ENCODE measurements at places on chromosomes 3 and 15.

DNA sequence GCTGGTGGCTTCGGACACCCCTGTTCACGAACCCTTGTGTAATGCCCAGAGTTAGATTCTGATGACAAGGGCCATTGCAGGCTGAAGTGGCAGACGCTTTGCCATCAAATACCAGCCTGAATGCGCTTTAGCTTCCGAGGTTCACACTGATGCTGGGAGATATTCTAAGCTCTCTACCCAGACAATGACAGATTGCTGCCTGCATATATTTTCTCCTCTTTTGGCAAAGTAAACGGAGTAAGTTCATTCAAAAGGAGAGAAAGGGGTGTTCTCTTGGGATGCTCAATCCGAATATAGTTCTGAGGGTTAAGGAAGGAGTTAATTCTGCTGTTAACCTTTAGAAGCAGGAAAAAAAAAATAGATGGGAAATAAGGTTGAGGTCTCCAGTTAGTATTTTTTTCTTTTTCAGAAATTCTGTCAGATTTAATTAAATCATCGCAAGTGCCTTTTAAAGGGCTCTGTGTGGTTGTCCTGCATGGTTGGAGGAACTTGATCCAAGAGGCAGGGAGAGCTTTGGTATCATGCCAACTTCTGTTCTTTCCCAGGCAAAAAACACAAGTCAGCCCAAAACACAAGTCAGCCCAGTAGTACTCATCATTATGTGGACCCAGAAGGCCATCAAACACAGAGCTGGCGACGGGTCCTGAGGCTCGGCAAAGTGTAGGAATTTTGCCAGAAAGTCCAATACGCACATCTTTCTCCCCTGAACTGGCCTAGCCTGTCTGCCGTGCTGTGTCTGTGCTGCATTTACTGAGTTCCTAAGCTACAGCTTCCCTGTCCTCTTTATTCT, 70.9 kb upstream of the ST8SIA2 start:
- no peak for DNase-seq

DNA sequence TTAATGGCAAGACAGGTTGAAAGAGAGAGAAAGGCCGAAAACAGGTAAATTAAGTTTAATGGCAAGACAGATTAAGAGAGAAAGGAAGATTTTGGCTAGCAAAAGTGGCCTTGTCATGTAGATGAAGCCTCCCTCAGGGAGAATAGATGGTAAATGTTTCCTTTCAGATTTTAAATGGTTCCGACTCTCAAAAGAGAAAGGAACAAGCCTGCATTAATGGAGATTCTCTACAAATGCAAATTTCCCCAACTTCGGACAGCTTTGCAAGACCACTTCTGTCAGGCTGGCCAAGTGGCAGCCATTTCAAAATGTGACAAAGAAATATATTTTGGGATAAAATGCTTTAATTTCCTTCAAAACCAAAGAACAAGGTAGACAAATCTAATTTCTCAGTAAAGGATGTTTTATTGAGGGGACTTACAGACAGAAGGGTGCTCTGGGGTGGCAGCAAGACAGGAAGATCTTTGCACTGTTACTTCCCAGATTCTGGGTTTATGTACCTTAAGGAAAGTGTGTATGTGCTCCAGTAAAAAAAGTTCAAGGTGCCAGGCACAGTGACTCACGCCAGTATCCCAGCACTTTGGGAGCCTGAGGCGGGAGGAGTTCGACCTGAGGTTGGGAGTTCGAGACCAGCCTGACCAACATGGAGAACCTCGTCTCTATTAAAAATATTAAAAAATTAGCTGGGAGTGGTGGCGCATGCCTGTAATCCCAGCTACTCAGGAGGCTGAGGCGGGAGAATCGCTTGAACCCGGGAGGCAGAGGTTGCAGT, 626.3 kb upstream of the NAALADL2 start:
- no peak for DNase-seq

- DNase-seq: no peak
These were observed 240.7 kb upstream of the DNAJC19 start for GRCh38 chr3:181230258-181230657.

GRCh38 chr3:15665510-15666150, 64.1 kb downstream of the BTD start:
- no peak for DNase-seq

DNA sequence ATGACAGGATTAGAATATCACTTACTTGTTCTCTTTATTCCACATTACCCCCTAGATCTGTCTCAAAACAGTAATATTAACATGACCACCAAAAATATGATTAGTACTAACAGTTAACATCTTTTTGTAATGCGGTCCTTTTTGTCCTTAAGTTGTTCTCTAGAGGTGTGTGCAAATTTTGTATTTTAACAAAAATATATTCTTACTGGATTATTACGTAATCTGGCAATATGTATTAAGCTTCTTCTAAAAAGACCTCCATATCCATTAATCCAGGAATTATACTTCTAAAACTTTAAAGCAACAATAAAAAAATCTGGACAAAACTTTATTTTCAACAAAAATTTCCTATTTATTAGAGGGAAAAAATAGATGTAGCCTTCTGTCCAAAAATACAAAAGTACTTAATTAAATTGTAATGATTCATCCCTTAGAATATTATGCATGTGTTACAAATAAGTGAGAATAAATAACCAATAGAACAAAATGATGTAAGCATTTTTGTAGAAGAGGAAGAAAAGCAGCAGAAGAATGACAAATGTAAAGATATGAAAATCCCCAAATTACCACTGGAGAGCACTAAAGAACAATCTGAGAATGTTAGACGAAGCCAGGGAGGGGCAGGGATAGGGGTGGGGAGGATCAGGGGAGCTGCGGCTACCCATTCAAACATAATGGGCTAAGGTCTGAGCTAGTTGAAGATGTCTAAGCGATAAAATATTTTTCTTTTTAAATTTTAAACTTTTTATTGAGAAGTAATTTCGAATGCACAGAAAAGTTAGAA, 945.6 kb downstream of the MCTP2 start:
- DNase-seq: no peak

DNA sequence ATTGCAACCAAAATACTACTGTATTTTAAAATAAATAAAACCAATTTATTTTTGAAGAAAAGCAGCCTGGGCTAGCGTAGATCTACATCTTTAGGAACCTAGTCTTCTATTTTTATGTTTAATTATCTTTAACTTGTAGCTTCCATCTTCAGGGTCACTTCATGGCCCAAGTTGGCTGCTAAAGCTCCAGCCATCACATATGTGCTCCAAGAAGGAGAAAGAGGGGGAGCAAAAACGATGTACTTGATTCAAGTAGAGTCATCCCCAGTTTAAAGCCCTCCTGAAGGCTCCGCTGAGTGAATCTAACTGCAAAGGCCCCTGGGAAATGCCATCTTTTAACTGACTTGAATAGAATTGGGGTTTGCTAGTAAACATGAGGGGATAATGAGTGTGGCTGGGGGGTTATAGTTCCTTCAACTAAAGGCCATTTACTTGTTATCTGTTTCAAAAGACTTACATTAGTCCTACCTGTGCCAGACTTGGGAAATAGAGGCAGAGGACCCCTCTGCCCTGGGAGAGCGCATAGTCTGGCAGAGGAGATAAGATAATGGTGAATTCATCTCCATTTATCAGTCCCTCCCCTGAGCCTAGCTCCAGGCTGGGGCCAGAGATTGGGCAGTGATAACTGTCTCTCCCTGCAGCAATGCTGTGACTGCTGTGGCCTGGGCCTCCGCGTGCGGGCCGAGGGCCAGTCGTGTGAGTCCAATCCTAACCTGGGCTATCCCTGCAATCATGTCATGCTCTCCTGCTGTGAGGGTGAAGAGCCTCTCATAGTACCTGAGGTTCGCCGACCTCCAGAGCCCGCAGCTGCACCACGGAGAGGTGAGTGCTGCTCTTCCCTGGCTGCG, 64.6 kb downstream of the FBLN2 start:
- no peak for DNase-seq

GRCh38 chr3:40109641-40110490, 199.6 kb upstream of the EIF1B start:
- DNase-seq: no peak

DNA sequence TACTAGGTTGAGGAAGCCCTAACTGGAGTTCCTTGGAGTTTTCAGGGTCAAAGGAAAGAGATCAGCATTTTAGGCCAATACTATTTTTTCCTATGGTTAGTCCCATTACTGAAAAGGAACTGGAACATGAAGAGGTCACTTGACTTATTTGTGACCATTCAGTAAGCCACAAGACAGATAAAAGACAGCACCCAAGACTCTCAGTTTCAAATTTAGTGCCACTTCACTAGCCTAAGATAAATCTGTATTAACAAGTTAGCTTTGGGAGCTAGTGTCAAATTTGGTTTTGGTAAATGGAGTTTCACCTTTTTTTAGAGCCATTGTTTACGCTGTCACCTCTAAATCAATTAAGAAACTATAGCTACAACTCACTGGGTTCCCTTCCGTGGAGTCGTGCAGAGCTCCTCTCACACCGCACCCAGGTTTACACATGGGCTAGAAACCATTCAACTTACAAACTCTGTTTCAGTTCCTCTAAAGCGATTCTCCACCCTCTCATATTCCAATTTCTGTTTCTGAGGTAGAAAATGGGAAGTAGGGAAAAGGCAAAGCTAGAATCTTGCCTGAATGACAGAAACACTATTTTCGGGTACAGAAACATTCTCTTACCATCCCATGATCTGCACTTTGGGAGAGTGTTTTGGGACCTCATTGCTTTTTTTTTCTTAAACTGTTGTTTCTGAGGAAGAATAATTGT, 14.4 kb downstream of the CCDC32 start:
- no peak for DNase-seq

DNA sequence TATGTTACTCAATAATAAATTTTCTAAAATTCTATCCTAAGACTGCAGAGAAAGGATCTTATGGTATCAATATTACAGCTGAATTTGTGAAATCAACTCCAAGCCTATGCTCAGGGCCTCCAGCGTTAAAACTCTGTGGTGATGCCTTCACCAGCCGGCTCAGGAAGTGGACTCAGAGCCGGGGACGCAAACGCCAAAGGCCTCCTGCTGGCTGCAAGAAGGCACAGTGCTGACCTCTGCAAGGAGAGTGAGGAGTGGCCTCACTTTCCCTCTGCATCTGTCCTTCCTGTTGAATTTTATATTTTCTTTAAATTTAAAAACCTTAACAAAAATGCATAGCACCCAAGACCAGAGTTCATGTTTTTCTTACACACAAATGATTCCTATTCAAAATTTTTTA, 48.5 kb downstream of the HERC2 start:
- no peak for DNase-seq

DNA sequence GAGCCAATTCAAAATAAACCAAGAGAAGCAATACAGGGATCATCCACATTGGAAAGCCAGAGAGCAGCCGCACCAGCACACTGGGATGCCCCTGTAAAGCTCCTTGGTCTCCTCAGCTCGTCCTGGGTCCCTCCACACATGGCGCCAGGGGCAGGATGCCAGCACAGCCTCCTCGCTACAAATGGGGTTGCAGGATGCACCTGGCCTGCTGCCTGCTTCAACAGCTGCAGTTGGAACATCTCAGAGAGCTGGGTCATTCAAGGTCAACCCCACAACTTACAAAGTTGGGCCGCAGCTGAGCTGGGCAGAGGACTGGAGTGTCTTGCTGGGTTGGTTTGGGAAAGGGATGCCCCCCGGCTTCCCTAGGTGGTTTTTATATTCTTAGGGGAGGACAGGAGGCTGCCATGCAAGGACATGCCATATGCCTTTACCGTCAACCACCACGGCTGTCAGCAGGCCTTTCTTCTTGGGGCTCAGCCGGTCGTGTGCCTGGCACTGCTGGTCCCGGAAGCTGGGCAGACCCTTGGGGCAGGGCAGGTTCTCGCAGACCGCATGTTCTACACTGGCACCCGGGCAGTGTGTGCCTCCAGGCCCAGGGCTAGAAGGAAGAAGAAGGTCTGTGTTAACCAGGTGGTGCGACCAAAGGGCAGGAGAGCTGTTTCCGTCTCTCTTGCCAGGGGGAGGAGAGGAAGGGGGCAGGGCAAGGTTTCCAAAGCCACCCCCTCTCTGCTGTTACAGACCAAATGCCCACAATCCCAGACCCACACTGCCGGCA, 225.2 kb downstream of the ADAMTS17 start:
- DNase-seq: no peak

- no peak for DNase-seq
These were observed 52.7 kb downstream of the VGLL4 start for GRCh38 chr3:11591002-11591355.

GRCh38 chr3:144810160-144810559, 838.5 kb downstream of the DIPK2A start:
- no peak for DNase-seq

GRCh38 chr3:23002836-23003732, 200.0 kb upstream of the UBE2E2 start:
- DNase-seq: no peak

- DNase-seq: no peak
These were observed 415.1 kb upstream of the NECTIN3 start for GRCh38 chr3:110656394-110657025.

GRCh38 chr3:100424261-100424660, 22.9 kb downstream of the LNP1 start:
- no peak for DNase-seq

DNA sequence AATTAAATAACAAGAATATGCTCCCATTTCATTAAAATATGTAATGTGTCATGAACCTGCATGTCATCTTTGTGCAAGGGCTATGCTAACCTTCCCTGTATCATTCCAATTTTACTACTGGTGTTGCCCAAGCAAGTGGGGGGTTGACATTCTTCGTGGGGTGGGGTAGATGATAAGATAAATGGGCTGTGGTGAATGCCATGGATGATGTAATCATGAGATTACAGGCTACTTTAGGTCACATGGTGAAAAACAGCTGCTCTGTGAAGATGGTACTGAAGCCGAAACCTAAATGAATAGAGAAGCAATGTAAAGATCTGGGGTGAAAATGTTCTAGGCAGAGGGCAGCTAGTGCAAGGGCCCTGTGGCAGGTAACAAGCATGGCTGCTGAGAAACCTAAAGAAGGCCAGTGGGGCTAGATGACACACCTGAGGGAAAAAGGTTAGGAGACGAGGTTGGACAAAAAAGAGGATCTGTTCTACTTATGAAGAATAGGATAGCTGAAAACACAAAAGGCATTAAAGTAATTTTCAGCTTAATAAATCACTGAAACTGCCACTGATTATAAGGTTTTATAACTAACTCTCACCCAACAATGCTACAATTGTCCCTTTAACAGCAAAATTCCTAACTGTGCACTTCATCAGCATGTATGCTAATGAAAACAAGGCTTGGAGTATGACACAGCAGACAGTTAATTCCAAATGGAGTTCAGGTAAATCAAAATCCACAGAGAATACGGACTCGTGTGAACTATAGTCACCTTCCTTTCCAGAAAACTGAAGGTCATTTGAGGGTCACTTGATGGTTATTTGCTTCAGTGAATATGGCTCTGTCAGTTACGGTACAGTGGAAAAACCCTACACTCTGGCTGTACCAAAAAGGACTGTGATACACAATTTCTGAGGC, 35.0 kb downstream of the MTMR10 start:
- DNase-seq: no peak

GRCh38 chr3:27888562-27888961, 166.4 kb upstream of the EOMES start:
- no peak for DNase-seq

GRCh38 chr3:32934150-32934742, 17.2 kb upstream of the CCR4 start:
- no peak for DNase-seq

GRCh38 chr15:53979051-53979788, 979 bp downstream of the UNC13C start:
- no peak for DNase-seq
